NCI-H1694 treated with DMSO at 0.1 percent for 48 hours (cell line): ENCODE measurements at places on chromosomes 12 and 14.

DNA sequence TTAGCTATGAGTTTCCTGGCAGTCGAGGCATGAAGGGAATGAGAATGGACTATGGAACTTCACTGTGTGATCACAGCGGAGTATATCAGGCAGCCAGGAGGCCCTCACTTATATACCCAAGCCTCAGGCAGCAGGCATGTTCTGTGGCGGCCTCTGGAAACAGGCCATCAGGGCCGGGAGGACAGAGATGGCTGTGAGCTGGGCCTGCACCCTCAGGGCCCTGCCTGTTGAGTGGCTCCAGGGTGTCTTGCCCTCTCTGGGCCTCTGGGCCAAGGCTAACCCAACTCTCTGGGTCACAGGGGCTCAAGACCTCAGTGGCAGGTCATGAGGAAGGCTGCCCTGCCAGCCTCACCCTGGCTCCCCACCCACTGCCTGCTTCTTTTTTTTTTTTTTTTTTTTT lies 33.9 kb upstream of the RCOR1 start:
- no peak for DNase-seq

GRCh38 chr12:26790645-26790994 lies 42.4 kb downstream of the ITPR2 start:
- no peak for DNase-seq

- DNase-seq = no peak
Observed at GRCh38 chr14:95516554-95517181, at the start of gene SYNE3. Gene SYNE3, minus strand, starts transcription at chr14:95516650. Its CDS starts 40,829 bp downstream, at chr14:95475821.

DNA sequence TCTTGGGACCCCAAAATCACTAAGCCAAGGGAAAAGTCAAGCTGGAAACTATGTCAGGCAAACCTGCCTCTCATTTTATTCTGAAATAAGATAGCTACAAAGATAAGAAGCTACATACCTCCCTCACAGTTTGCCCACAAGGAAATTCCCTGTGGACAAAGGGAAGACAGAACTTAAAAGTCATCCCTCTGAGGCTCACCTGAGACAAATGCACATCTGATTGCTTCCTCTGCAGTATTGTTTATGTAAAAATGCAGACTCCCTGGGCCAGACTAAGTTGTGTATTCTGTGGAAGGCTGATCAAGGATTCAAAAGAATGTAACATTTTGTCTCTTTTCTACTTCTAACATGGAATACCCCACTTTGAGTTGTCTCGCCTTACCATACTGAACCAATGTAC lies 2.5 kb upstream of the PLBD1 start:
- no peak for DNase-seq

DNA sequence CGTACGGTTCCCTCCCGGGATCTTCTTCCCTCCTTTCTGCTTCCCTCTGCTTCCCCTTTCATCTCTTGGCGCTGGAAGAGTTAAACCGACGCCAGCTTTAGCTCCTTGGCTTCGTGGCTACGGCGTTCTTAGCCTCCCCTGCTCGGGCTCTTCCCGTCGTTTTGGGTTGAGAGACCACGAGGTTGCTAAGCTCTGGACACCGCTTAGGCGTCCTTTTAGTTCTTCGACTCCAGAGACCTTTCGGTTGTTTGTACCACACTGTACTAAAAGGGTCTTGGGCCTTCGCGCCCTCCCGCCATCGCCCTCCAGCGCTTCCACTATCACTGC lies 545 bp downstream of the CPSF2 start:
- DNase-seq = peak; percentile 69
